Spinal cord (tissue), 10 donors: ENCODE measurements at places on chromosomes 12 and 14. TPM values are rescaled to one million over a fixed set of nuclear protein-coding genes. Genes with fewer than 3 reads are reported as not detected.

The GARIN6 gene
- not detected for polyA plus RNA-seq

The SRRM4 gene
- polyA plus RNA-seq, result 21.2 TPM

The LRRC10 gene
- polyA plus RNA-seq, result not detected

The KCNH5 gene
- polyA plus RNA-seq, result 4.1 TPM

The M6PR gene
- 122 TPM for polyA plus RNA-seq

The RND1 gene
- polyA plus RNA-seq, result 41.7 TPM

The GZMB gene
- 0.30 TPM for polyA plus RNA-seq

The TCL1A gene
- 0.95 TPM for polyA plus RNA-seq

The CLEC1A gene
- 6.3 TPM for polyA plus RNA-seq

The TIGAR gene
- 13.9 TPM for polyA plus RNA-seq

The TCTN2 gene
- polyA plus RNA-seq, result 17.0 TPM

The BCL11B gene
- polyA plus RNA-seq, result 11.7 TPM

The SIX6 gene
- polyA plus RNA-seq, result not detected

The SPATA7 gene
- 24.6 TPM for polyA plus RNA-seq

The KRT74 gene
- polyA plus RNA-seq, result 0.20 TPM

The SOAT2 gene
- 0.21 TPM for polyA plus RNA-seq

The HOXC12 gene
- not detected for polyA plus RNA-seq

The SCN8A gene
- 19.3 TPM for polyA plus RNA-seq

The HELB gene
- 1.1 TPM for polyA plus RNA-seq

The STXBP6 gene
- 30.9 TPM for polyA plus RNA-seq

The LBHD2 gene
- 2.1 TPM for polyA plus RNA-seq

The FOXN4 gene
- 1.4 TPM for polyA plus RNA-seq

The VWF gene
- 34.5 TPM for polyA plus RNA-seq

The ADAM20 gene
- polyA plus RNA-seq, result 0.21 TPM

The OVCH1 gene
- polyA plus RNA-seq, result 1.1 TPM

The BDKRB1 gene
- polyA plus RNA-seq, result not detected
